ENCODE measurements at places on chromosomes 11 and 22. TPM values are rescaled to one million over a fixed set of nuclear protein-coding genes. Genes with fewer than 3 reads are reported as not detected.

GRCh38 chr11:103811870-103812455 is 224.5 kb upstream of the DDI1 start:
- no peak for DNase-seq

DNA sequence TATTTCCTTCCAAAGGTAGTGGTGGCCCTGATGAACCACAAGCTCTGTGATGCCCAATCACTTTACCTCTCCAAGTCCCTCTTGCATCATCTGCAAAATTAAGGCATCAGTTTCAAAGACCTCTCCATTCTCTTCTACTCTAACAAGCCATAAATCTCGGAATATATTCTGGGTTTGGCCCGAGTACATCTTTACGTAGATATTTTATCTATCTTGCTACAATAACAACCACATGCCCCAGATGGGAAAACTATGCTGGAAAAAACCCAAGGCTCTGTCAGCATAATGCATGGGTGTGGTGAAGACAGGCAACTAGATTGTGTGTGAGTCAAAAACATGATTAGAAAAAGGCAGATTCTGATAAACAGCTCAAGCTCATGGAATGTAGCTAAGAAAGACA is 228.2 kb upstream of the BLID start:
- DNase-seq = peak; percentile 65

DNA sequence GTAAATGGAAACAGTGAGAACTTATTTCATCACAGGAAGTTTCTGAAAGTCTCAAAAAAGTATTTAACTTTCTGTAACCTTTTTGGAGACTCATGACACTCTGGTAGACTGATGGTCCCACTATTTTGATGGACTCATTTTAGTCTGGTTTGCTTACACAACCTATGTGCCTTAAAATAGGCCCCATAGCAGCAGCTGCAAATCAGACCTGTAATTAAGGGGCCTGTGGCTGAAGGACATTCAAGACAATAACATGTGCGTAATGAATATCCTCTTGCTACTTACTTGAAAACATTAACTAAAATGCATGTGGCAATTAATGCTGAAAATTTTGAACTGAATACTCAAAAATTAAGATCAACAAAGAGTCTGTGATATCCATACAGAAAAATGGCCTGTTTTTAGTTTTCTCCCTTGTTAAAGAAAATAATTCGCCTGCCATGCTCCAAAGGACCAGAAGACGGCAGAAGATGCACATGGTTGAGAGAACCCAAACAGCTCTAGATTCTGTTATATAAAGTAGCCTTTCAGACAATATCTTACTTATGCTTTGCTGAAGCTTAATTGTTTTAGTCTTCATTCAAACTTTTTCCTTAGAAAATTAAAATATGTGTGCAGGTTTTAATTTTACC is 568.5 kb downstream of the KCNA4 start:
- DNase-seq = peak; percentile 3

Gene AGBL2
- 1.0 TPM for polyA plus RNA-seq

Gene TLCD5
- 2.5 TPM for polyA plus RNA-seq

Gene UBTFL1
- not detected for polyA plus RNA-seq

DNA sequence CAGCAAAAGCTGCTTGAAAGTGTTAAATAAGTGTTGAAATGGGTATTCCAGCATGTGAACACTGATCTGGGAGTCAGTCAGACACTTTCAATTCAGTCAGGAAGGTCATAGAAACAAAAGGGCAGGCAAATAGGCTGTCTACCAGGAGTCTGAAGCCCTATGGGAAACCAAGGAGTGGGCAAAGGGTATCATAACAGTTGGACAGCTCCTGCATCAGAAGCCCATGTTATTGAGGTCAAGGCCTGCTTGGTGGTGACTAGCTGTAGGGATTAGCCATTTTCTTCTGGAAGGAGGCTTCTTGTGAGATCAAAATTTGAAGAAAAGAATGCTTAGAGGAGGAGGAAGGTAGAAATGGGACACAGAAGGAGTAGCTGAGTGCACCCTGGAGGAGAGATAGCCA is 97.3 kb downstream of the STIM1 start:
- DNase-seq = no peak

- DNase-seq = no peak
Measured at GRCh38 chr11:94533206-94533605, 10.5 kb upstream of the FUT4 start.

Gene NLRP14
- polyA plus RNA-seq = 0.02 TPM

DNA sequence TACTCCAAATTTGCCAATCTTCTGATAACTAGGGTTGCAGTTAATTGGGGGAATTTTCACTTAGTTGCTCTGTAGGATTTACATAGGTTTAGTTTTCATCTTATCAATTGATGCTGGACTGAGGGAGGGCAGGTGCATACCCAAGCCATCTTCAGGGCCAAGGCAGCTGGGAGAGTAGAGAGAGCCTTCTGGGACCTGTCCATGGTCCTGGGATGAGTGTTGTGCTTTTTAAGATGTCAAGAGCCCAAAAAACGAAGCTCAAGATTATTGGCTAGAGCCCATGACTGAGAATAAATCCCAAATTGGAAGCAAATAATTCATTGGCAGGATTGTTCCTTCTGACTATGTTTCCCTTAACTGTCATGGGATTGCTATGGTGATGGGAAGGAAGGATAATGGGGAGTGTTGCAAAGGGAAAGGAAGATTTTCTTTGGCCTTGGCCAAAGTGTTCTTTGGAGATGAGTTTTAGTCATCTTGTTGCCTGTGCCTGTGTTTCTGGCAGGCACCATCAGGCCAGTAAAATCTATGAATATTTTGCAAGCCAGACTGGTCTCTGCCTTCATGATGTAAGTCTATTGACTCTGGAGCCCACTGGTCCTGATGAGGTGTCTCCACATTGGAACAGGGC is 4.5 kb downstream of the SLC22A6 start:
- no peak for DNase-seq

DNA sequence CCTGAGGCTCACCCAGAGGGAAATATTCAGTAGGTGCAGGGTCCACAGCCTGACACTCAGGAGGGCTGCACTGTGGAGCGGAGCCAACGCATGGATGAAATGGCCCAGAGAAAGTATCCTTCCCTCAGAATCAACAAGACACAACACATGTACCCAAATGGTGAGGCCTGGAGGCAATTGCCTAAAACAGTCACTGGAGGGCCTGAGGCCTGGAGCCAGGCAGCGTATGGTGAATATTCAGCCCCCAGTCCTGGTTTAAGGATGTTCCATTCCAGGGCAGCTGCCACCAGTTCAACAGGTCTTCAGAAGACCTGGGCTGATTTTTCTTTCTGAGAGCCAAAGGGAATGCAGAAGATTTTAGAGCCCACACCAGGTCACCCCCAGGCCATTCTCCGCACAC is 264.8 kb downstream of the INSC start:
- no peak for DNase-seq

DNA sequence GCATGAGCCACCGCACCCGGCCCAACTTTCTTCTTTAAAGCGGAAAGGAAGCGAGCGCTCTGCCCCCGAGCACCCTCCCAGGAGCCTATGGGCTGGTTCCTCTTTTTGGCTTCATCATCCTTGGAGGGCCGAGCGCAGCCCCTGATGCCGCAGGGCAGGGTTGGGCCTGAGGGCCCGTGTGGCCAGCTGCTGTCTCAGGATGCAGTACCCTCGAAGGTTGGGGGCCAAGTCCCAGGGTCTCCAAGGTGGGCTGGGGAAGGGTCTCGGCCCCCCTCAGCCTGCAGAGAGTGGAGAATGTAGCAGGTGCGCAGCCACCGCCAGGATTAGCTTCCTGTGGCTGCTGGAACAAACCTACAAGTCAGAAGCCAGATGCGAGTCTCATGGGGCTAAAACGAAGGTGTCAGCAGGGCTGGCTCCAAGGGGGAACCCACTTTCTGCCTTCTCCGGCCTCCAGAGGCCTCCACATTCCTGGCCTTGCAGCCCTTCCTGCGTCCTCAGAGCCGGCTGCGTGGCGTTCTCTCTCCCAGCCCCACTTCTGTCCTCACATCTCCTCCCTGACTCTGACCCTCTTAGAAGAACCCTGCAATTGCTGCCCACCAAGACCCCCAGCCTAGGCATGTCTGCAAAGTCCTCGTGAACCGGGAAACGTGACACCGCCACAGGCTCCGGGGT is 2.9 kb downstream of the PANX2 start:
- DNase-seq = no peak

Gene SPA17
- polyA plus RNA-seq = 10.8 TPM

Gene FAM227A
- 0.52 TPM for polyA plus RNA-seq

DNA sequence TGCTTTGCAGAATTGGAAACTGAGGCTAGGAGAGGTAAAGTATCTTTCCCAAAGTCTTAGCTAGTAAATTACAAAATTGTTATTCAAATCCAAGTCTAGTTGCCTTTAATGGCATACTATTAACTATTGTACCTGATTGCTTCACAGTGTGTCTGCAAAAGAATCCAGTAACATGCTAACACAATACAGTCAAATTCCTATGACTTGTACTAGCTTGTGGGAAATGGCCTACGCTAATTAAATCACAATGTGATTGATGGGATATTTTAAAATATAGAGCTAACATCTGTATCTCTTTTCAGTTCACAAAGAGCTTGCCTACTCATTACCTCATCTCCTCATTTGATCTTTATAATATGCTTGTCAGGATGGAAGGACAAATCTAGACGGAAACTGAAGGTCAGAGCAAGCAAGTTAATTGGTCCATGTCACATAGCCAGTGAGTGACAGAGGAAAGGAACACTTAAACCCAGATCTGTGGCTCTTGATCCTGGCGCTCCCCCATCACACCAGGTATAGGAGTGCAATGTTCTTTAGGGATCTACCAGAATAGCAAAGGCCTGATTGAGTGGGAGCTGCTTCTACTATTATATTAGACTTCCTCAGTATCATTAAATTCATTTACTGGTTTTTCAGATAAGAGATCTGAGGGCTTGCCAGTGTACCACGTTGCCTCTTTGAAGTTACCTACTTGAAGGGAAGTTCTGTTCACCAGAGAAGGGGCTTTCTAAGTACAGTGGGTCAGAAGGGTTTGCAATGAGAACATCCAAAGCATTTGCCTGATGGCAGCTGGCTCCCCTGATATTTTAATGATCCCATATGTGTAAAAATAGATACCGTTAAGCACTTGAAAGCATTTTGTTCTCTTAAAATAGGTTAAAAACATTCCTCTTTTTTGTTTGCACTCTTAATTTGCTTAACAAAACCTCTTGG is 213.6 kb upstream of the SESN3 start:
- DNase-seq = peak; percentile 73

GRCh38 chr11:10730151-10730550 is 20.9 kb upstream of the CTR9 start:
- no peak for DNase-seq

DNA sequence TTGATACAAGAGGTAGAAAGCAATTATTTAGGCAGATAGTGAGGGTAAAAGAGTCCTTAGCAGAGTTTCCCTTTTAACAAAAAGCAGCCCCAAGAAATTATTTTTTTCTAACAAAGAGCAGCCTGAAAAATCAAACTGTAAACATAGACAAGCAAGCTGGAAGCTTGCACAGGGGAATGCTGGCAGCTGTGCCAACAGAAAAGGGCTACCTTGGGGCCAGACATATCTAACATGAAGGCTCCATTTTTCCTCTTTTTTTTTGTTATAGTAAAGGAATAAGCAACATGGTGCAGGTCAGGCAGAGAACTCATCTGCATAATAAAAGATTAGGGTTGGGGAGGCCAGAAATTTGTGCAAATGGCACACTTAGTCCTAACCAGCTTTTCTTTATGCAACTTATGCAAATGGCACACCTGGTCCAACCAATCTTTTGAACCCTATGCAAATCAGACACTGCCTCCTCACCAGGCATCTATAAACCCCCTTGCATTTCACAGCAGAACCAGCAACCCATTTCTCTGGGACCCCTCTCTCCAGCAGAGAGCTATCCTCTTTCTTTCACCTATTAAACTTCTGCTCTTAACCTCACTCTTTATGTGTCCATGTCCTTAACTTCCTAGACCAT is 41.8 kb downstream of the PDGFD start:
- DNase-seq = no peak

Gene FOLR3
- polyA plus RNA-seq = 4.6 TPM

DNA sequence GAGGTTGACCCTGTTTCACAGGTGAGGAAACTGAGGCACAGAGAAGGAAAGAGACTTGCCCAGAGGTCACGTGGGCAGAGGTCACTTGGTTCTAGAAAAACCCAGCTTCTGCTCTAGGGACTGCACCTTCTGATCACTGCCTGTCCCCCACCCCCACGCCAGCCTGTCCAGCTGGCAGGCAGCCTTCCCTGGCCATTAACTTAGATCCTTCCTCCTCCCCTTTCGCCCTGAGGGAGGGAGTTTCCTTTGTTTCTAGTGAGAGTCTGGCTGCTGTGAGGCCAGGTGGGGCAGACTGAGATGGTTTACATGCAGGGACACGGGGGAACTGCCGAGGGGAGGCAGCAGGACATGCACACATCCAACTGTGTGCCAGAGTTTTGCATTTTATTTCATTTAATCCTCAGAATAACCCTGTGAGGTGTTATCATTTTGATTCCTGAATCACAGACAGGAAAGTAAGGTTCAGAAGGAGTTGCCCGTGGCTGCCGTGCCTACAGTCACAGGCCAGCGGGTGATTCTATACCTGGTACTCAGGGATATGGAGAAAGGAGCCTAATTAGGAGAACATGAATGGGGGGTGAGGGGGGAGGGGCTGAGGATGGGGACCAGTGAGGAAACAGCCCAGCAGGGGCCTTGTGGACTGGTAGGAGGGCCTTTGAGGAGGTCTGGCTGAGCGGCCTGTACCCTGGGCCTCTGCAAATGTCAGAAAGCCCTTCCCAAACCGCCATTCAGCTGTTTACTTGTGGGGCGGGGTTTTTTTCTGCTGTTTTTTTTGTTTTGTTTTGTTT is 3.4 kb downstream of the FAM83F start:
- DNase-seq = peak; percentile 93

Gene DDX25
- 0.05 TPM for polyA plus RNA-seq

Gene DNAJC4
- 10.9 TPM for polyA plus RNA-seq

Gene MYBPC3
- polyA plus RNA-seq = not detected

Gene FOLH1
- not detected for polyA plus RNA-seq

DNA sequence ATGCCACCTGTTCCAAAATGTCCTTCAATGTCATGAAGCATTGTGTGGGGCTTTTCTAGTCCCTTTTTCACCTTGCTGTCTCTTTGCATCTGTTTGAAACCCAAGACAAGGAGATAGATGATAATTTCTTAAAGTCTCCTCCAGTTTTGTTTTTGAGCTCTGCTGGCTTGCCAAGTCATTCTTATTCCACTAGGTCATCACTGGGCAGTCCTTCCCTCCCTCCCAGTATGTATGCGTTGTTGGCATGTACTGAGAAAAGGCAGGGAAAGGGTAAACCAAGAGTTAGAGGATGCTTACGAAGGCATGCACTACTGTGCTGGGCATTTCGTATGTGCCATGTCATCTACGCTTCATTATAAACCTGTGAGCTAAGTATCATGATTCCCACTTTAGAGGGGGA is 78.6 kb downstream of the PARVA start:
- DNase-seq = no peak

- no peak for DNase-seq
Measured at GRCh38 chr22:40665312-40665711, 14.0 kb upstream of the MCHR1 start.

Gene KRTAP5-9
- 0.06 TPM for polyA plus RNA-seq

Gene OR52N2
- not detected for polyA plus RNA-seq

DNA sequence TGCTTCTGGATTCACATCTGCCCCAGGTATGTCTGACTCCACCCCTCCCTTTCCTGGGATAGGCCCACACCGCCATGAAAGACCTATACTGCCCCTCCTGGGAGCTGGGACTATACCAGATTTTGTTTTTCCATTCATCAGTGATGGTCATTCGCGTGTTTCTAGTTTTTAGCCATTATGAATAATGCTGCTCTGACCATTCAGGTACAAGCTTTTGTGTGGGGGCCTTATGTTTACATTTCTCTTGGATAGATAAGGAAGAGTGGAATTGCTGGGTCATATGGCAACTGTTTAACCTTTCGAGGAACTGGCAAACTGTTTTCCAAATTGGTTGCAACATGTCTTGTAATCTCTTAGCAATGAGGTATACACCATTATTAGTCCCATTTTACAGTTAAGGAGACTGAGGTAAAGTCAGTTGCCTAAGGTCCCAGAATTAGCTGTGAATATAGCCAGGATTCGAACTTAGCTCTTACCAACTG is 1.2 kb upstream of the TBC1D10A start:
- peak; percentile 46 for DNase-seq
